Stimulated activated CD4-positive, alpha-beta T cell treated with anti-CD3 and anti-CD28 coated beads, Interleukin-1b, Interleukin-23, amount 100 ng/mL, for 4 hours (primary cell): ENCODE measurements at places on chromosomes 11 and 22.

DNA sequence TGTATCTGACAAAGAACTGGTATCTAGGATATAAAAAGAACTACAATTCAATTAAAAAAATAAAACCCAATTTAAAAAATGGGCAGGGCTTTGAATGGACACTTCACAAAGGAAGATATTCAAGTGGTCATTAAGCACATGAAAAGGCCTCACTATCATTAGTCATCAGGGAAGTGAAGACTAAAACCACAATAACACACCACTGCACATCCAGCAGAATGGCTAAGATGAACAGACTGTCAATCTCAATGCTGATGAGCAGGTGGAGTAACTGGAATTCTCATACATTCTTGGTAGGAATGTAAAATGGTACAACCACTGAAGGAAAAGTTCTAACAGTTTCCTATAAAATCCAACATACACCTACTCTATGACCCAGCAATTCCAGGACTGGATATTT is 8.9 kb downstream of the HPS4 start:
- no peak for DNase-seq

GRCh38 chr11:9600644-9601036 is 27.2 kb downstream of the WEE1 start:
- DNase-seq, result no peak

DNA sequence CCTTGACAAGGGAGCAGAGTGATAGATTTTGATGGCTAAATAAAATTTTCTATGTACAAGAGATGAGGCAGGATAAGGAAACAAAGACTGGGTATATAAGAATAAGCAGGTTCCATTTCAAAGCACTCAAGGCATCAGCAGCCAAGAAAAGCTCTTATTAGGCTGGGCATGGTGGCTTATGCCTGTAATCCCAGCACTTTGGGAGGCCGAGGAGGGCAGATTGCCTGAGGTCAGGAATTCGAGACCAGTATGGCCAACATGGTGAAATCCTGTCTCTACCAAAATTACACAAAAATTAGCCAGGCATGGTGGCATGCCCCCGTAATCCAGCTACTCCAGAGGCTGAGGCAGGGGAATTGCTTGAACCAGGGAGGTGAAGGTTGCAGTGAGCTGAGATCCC is 563.4 kb upstream of the CCDC179 start:
- DNase-seq, result no peak

DNA sequence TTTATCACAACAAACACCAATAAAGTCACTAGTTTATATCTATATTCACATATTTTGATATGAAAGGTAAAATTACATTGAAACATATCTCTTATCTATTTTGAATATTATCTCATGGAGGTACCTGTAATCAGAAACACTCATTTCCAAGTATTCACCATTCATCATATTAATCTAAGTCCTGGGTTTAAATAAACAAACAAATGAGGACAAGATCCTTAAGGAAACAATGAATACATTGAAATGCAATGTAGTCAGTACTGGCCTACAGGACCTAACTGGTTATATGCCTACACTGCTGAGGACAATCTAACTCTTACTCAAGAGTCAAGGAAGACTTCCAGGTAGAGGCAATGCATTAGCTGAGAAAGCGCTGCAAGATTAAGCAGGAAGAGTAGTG is 1411.9 kb upstream of the RAG2 start:
- no peak for DNase-seq

GRCh38 chr11:10844796-10845195 is 13.1 kb downstream of the ZBED5 start:
- no peak for DNase-seq

DNA sequence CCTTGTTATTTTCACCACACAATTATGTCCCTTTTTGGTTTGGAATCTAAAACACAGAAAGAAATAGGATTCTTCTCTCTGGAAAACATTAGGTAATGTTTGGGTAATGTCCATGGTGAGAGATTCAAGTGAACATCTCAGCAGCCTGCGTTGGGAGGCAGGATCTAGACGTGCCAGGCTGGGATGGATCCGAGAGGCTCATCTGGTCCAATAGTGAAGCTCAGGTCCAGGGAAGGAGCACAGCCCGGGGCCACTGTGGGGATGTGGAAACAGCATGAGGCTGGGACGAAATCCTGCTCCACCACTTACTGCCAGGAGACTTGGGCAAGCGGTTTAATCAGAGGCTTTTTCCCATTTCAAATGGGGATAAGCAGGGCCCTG is 109.9 kb downstream of the CSNK2A3 start:
- DNase-seq, result no peak

GRCh38 chr11:36265793-36266628 is 23.2 kb downstream of the COMMD9 start:
- peak; percentile 50 for DNase-seq

GRCh38 chr11:107857550-107858216 is 904 bp downstream of the SLC35F2 start:
- DNase-seq, result peak; percentile 9

DNA sequence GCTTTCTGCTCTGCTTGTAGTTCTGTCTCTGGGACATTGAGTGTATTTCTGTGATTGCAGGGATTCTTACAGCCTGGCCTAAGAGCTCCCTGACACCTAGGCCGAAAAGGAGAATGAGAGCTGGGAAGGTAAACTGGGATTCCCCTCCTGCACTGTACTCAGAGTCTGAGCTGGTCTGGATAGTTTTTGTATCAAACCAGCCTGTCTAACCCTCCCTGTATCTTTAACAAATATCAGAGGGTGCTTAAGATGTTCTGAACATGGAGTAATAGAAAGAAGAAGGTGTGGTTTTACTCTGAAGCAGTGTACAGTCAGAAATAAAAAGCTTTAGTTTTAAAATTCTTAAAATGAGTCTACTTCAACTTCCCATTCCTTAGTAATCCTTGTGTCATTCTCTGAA is 57.3 kb downstream of the AMOTL1 start:
- no peak for DNase-seq

- no peak for DNase-seq
Measured at GRCh38 chr11:67261946-67262681, 4.2 kb upstream of the GRK2 start.

- no peak for DNase-seq
Measured at GRCh38 chr11:1156506-1157340, 1.0 kb upstream of the MUC5AC start.

- DNase-seq, result no peak
Measured at GRCh38 chr22:37419969-37420685, 7.2 kb downstream of the ELFN2 start.

DNA sequence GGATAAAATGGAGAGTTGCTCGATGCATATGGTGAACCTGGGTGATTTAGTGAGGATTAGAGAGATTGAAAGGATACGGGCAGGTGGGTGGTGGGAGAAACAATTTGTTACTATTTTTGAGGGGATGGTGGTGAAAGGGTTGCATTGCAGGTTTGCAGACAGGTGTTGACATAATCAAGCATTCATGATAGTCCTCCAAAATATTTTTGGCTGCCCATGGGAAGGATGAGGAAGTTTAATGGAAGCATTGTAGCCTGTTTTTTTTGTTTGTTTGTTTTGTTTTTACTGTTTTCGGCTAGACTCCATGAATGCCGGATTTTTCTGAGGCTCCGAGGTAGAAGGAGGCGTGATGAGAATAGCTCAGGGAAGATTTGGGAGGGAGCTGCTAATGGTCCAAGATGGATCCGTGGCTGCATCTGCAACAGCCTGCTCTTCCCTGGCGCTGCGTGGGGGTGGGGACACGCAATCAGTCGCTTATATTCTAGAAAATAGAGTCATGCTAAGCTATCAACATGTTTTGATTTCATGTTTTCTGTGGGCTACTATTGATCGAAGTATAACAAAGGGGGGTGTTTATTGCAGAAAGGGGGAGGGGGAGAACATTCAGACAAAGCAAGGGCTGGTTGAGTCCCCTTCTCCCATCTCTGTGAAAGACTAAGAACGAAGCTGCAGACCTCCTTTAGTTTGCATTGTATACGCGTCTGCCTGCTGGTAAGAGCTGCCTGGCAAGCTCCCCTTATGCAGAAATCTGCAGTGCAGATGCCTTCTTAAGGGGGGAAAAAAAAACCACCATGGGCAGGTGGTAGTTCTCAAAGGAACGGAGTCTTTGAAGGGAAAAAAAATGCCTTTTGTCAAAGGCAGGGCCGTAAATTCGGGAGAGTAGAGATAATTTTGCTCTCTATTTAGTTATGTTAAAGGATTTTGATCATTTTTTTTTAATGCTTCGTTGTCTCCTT is 1.0 kb downstream of the RTN3 start:
- DNase-seq, result no peak

DNA sequence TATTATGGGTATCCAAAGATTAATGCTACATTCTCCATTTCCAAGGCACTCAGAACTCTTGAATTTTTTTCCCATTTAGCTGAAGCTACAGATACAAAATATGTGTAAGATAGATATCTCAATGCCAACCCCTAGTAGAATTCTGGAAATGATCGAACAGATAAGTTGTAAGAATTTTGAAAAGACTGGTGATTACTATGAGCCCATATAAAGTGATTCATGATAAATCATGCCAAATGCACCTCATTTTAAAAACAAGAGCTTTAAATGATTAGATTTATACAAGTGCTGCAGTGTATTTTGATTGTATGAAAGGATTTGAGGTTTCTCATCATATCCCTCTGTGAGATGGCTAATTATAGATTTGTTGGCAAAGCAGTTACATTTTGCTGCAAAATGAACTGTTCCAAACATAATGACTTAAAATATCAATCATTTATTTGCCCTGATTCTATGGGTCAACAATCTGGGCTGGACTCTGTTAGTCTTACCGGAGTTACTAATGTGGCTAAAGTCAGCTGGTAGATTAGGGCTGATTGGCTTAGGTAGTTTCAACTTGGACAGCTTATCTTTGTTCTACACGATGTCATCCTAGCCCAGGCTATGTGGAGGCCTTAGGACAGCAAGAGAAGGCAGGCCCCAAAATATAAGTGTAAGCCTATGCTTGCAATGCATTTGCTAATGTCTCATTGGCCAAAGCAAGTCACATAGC is 3.4 kb downstream of the OR10V1 start:
- no peak for DNase-seq

DNA sequence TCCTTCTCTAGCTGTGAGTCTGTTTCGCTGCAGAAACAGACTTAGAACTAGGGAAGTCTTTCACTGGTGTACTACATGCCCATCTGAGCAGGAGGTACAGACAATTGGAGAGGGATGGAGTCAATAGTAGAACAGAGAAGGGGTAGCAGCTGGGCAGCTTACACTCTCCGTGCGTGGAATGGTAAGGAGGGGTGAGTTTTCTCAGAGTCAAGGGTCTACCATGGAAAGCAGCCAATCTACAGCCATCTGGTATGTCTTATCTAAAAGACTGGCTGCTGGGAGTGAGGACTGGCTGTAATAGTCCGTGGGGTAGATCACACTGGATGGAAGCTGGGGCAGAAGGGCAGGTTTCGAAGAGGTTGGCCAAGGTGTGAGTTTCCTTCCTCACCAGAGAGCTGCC is 137.3 kb upstream of the TENM4 start:
- DNase-seq, result no peak

DNA sequence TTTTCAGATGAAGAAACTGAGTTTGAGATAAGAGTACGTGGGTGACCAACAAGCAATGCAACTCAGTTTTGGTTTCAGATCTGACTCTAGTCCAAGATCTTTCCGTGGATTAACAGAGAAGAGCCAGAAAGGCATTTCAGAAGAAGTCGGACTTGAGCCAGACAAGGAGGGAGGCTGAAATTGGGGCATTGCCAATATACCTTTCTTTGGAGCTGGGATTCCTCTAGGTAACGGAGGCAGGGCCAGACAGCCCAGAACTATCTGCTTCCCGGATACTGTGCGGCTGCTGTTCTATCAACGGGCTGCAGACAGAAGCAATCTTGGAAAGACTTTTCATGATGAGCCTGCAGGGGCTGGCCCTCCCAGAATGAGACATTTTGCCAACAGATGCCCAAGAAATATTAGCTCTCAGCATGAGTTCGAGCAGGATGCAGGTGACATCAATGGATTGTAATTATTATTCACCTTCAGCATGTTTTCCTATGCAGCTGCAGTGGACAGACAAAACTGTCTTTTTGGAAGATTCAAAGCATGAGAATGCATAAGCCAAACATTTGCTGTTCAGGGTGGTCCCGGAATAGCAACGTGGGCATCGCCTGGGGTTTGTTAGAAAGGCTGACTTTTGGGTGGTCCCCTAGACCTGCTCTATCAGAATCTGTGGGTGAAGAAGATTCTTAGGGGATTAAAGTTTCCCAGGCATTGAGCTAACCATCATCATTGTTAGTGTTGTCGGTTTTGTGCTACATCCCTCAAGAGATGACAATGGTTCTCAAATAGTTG is 95.7 kb downstream of the SCN3B start:
- DNase-seq, result no peak

- no peak for DNase-seq
Measured at GRCh38 chr11:650482-650881, 13.4 kb downstream of the DRD4 start.

- DNase-seq, result no peak
Measured at GRCh38 chr11:34323601-34324000, 34.2 kb downstream of the ABTB2 start.

GRCh38 chr22:44274918-44275630 is 37.7 kb downstream of the SHISAL1 start:
- DNase-seq, result no peak

- peak; percentile 25 for DNase-seq
Measured at GRCh38 chr11:134592391-134592990, 180.4 kb upstream of the B3GAT1 start.

- no peak for DNase-seq
Measured at GRCh38 chr11:45754261-45754709, 50.7 kb upstream of the SLC35C1 start.

DNA sequence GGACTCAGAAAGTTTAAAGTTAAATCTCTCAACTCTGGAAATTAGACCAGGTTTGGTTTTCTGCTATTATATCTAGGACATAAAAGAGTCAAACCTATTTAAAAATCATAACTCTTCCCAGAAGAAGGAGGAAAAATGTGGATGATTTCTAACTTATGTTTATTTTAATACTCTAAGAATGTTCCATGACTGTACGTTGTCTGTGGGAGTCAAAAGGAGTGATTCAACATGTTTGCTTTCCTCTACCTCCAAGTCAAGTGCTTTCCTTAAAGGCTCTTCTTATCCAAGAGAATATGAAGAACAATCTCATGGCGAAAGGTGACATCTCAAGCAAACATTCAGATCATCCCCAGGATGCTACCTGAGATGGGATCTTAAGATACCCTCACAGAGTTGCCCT is 21.6 kb downstream of the OR51E1 start:
- DNase-seq, result no peak

DNA sequence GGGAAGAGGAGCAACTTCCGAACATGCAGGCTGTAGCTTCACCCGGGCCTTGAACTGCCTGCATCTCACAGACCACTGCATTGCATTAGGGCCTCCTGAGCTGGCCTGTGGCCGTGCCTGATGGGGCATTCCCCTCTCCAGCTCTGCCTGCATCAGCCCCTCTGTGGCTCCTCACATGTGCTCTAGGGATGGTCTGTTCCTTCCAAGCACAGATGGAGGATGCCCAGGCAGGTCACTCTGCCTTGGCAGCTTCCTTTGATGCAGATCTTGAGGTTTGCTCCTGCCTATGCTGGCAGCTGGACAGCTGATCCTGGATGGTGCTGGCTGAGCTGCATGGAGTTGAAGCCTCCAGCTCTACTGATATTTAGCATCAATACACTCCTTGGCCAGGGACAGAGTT is 28.5 kb downstream of the AMPD3 start:
- DNase-seq, result no peak
